ENCODE measurements at places on chromosomes 5 and 9. TPM values are rescaled to one million over a fixed set of nuclear protein-coding genes. Genes with fewer than 3 reads are reported as not detected.

STX17 gene
- 24.2 TPM for polyA plus RNA-seq

OR1J2 gene
- polyA plus RNA-seq: not detected

PDE8B gene
- polyA plus RNA-seq: 5.8 TPM

LIX1 gene
- polyA plus RNA-seq: 0.76 TPM

C8G gene
- 4.6 TPM for polyA plus RNA-seq

SVEP1 gene
- 7.9 TPM for polyA plus RNA-seq

PANK3 gene
- 25.2 TPM for polyA plus RNA-seq

SNCAIP gene
- polyA plus RNA-seq: 28.4 TPM

SLC45A2 gene
- polyA plus RNA-seq: 2.0 TPM

ANKDD1B gene
- 1.2 TPM for polyA plus RNA-seq

RALGPS1 gene
- polyA plus RNA-seq: 35.9 TPM

SEMA5A gene
- polyA plus RNA-seq: 12.8 TPM

PCDHB3 gene
- 1.6 TPM for polyA plus RNA-seq

MAMDC2 gene
- polyA plus RNA-seq: 15.1 TPM

IFNA7 gene
- not detected for polyA plus RNA-seq

NR2F1-AS1 gene
- 24.8 TPM for polyA plus RNA-seq

DAP gene
- polyA plus RNA-seq: 92.2 TPM

GPX3 gene
- 119 TPM for polyA plus RNA-seq

FYB1 gene
- 6.0 TPM for polyA plus RNA-seq

GALNT12 gene
- polyA plus RNA-seq: 7.5 TPM

PAIP1 gene
- polyA plus RNA-seq: 135 TPM

ITGA2 gene
- 0.90 TPM for polyA plus RNA-seq

MLANA gene
- polyA plus RNA-seq: not detected

ANKRD34B gene
- 0.34 TPM for polyA plus RNA-seq

CLTB gene
- 60.8 TPM for polyA plus RNA-seq

AK8 gene
- polyA plus RNA-seq: 54.8 TPM

C5orf58 gene
- 266 TPM for polyA plus RNA-seq

SPINK4 gene
- not detected for polyA plus RNA-seq

IFNK gene
- not detected for polyA plus RNA-seq

CTXN3 gene
- 0.26 TPM for polyA plus RNA-seq

ARID3C gene
- polyA plus RNA-seq: 0.45 TPM

FBLL1 gene
- 12.4 TPM for polyA plus RNA-seq

SELENOP gene
- polyA plus RNA-seq: 156 TPM

TOR4A gene
- 2.1 TPM for polyA plus RNA-seq

PRDM9 gene
- 6.8 TPM for polyA plus RNA-seq

FOXD4L4 gene
- not detected for polyA plus RNA-seq

GDNF gene
- polyA plus RNA-seq: 0.49 TPM

AHRR gene
- 68.5 TPM for polyA plus RNA-seq

SPINK13 gene
- 3.0 TPM for polyA plus RNA-seq

CDKN2A gene
- polyA plus RNA-seq: 12.9 TPM

BARHL1 gene
- polyA plus RNA-seq: 0.13 TPM

SLC36A3 gene
- 21.9 TPM for polyA plus RNA-seq

PPP2CA gene
- polyA plus RNA-seq: 105 TPM
